ENCODE measurements at places on chromosomes 11 and 22.

GRCh38 chr11:35937700-35938099, 6.2 kb upstream of the LDLRAD3 start:
- no peak for DNase-seq

DNA sequence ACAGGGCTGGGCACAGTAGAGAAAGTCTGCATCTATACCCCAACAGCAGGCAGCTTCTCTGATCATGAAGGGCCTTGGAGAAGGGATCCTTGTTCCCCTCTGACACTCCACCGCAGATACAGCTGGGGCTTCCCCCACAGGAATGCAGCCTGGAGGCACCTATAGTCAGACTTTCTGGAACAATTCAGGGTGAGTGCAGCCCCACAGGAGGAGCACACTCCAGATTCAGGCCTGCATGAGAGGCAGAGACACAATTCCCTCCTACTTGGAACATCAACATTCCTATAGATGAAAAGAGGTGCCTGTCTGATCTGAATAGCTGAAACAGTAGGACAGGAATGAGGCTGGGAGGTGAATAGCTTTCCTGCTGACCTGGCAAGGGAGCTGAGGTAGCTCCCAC, 1298.0 kb upstream of the CNTN5 start:
- no peak for DNase-seq

DNA sequence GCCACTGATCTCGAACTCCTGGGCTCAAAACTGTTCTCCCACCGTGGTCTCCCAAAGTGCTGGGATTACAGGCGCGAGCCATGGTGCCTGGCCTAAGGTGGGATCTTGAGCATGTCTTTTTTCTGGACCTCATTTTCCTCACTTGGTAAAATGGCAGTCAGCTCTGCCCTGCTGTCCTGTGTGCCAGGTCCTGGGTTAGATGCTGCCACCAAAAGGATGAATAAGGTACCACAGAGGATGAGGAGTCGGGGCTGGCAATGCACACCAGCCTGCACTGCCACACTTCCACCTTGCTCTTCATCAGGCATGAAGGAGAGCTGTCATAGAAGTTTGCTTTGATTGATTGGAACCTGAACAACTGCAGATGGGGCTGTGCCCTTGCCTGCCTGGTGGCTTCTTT, 32.3 kb downstream of the ACO2 start:
- no peak for DNase-seq

- DNase-seq = no peak
Measured at GRCh38 chr11:111981270-111981669, 43.9 kb upstream of the DLAT start.

GRCh38 chr22:50269573-50269969, 609 bp downstream of the MAPK11 start:
- DNase-seq = no peak

- no peak for DNase-seq
Measured at GRCh38 chr11:126343051-126343450, 12.4 kb upstream of the ST3GAL4 start.

- no peak for DNase-seq
Measured at GRCh38 chr11:42992594-42992993, 319.2 kb upstream of the API5 start.

DNA sequence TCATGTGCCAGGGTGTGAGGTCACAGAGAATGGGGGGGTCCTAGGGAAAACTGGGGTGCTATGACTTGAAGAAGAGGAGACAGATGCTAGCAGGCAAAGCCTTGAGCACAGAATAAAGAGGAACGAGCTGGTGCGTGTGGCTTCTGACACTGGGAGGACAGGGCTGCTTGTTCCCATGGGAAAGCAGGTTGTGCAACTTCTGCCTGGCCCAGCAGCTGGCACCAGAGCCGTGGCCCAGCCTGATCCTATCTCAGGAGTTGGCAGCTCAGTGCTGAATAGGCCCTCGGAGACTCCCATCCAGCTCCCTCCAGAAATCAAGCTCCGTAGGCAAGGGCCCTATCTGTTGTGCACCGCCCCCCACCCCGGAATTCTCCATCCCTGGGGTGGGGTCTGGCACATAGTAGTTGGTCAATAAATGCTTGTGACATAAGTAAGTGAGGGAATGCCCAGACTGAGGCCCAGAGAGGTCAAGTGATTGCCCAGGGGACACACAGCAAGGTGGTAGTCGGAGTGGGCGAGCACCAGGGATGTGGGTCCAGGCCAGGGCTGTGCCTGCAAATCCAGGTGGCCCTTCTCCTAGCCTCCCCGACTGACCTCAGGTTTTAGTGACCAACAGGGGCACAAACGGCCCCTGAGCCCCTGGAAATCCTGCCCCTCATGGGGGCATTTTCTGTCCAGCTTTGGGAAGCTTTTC, 19.5 kb upstream of the FADD start:
- no peak for DNase-seq

DNA sequence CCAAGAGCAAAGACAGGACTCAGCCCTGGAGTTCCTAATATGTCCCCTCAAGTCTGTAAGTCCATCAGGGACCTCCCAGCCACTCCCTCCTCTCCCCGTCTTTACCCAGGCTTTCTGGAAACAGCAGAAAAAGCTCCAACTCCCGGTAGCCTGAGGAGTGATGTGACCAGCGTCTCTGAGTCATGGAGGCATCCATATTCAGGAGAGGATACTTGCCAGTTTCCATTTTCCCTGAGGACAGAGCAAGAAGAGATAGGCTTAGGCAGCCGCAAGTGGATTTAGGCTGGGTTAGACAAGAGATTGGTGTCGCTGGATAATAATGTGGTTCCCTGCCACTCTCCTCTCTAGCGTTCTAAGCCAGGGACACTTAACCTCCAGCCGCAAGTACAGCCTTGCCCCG, 206.6 kb downstream of the GRIK4 start:
- DNase-seq = no peak

GRCh38 chr22:42289671-42290541, 19.5 kb upstream of the TCF20 start:
- no peak for DNase-seq

- DNase-seq = no peak
Measured at GRCh38 chr11:118938491-118939403, 13.0 kb upstream of the BCL9L start.

GRCh38 chr11:75867778-75868374, 52.9 kb downstream of the UVRAG start:
- DNase-seq = no peak

DNA sequence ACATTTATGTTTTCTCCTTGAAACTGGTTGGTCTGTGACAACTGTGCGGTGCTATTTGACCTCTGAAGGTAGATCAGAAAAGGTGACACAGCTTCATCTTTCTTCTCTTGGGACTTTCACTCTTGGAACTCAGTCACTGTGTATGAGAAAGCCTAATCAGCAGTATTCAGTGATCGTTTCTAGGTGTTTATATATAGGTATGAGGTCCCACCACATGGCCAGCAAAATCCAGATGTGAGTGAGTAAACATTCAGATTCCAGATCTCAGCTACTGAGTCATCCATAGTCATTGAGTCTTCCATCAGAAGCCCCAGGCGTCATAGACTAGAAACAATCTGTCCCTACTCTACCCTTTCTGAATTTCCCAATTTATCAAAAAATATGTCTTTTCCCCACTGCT, 117.3 kb upstream of the CTSC start:
- no peak for DNase-seq

DNA sequence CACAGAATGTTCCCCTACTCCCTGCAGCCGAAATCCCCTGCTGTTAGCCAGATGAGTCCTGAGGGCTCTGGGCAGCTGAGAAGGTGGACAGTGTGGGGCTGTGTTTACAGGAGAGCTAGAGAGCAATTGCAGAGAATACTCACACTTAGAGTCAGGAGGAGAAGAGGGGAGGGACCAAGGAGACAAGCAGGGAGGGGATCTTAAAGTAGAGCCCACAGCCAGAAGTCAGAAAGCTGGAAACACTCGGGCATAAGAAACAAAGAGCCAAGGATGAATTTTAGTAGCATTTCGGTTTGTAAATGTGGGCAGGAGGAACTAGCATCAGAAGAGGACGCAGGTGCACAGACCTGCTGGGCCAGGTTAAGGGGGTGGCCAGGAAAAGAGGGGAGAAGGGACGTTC, 1435.9 kb downstream of the BRD1 start:
- DNase-seq = no peak

DNA sequence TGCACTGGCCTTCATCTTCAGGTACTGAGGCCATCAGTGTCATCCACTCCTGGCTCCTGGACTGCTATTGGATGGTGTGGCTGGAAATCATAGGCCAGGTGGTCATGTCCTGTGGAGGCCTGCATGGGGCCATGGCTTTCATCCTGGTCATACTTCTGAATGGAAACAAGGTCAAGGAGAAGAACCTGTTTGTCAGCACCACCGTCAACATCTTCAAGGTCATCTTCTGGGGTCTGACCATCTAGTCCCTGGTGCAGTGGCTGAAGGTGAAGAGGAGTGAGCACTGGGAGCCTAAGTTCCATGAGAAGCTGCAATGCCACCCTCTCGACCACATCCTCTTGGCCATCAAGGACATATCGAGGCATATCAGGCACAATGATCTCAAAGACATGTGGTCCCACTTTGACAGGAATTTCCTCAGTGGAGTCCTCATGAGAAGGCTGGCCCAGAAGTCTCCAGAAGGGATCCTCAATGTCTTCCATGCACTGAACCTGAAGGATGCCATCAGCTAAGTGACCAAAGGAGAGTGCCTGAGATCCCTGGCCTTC, 120.0 kb upstream of the SERPIND1 start:
- no peak for DNase-seq

GRCh38 chr11:235997-236773, at the start of gene SIRT3:
TSS of gene SIRT3 (minus strand) at chr11:236342. CDS start at chr11:236328, 14 bp downstream.
- peak; percentile 64 for DNase-seq

DNA sequence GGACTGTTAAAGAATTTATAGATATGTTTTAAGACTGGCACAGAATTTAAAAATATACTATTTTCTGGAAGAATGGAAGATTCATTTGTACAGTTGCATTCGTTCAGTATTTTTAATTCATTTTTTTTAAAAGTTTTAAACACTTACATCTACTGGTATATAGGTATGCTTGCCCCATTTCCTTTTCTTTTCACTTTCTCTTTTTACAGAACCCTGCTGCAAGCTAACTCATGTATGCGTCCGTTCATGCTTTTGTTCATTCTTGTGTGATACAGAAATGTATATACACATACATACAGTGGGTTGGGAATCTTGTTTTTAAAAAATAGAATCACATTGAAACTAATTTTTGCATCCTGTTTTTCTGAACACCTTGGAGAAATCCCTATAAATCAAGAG, 31.0 kb downstream of the PACS1 start:
- DNase-seq = no peak

DNA sequence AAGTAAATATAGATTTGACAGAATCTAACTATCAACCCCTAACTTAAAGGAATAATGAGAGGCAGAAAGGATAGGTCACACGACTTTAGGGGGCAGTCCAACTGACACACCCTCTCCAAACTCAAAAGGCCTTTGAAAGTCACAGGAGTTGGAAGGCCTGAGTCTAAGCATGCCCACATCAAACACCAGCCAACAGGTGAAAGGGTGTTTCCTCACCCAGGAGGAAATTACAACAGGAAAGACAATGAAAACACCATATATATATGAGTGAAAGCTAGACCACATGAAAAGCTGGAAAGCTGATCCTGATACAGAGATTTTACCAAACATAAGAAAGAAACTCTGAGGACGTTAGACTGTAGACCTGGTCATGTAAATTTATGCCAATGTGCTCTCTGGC, 10.5 kb upstream of the DEPDC7 start:
- DNase-seq = no peak

DNA sequence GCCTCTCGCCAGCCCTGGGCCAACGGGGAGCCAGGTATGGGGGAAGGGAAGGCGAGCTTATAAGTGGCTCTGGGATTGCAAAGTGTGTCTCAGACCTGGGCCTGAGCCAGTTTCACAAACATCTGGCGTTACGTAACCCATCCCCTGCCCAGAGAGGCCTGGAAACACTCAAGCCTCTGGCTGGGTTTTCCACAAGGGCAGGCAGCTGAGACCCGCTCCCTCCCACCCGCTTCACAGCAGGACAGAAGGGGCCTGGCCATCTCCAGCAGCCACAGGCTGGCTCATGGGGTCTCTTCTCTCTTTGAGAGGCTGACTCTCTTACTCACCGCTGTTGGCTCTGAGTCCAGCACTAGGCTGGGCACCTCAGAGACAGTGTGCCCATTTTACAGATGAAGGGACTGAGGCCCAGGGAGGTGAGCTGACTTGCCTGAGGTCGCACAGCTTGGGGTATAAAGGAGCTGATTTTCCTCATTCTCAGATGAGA, 44.5 kb downstream of the TRIOBP start:
- no peak for DNase-seq

- DNase-seq = no peak
Measured at GRCh38 chr11:33910296-33910957, 18.6 kb upstream of the LMO2 start.

- no peak for DNase-seq
Measured at GRCh38 chr22:40512426-40513136, 123.9 kb downstream of the MRTFA start.

- no peak for DNase-seq
Measured at GRCh38 chr11:107043242-107044006, 25.1 kb upstream of the GUCY1A2 start.

DNA sequence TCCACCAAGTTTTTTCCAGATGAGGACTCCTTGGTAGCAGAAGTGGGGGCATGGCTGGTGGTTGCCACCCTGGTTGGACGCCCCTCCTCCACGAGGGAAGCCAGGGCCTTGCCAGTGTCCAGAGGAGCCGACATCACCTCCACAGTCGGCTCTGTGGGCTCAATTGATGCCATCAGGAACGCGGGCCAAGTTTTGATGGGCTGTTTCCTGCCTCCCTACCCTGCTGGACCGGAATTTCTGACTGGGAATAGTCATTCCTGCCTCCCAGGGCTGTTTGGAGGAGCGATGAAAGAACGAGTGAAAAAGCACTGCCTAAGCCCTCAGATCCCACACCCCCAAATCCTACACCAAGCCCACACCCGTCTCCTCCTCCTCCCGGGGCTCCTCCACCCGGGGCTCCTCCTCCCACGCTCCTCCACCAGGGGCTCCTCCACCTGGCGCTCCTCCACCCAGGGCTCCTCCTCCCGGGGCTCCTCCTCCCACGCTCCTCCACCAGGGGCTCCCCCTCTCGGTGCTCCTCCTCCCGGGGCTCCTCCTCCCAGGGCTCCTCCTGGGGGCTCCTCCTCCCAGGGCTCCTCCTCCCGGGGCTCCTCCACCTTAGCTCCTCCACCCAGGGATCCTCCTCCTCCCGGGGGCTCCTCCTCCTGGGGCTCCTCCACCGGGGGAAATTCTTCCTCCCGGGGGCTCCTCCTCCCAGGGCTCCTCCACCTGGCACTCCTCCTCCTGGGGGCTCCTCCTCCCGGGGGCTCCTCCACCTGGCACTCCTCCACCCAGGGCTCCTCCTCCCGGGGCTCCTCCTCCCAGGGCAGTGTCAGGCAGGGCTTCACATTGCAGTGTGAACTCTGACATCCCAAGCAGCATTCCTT, 10.0 kb upstream of the PRR5 start:
- DNase-seq = no peak
